ENCODE measurements at places on chromosomes 4 and X. TPM values are rescaled to one million over a fixed set of nuclear protein-coding genes. Genes with fewer than 3 reads are reported as not detected.

AMBN gene
- total RNA-seq, result not detected

UTP14A gene
- total RNA-seq, result 13.5 TPM

BEX1 gene
- total RNA-seq, result not detected

MBTPS2 gene
- total RNA-seq, result 3.9 TPM

DDIT4L gene
- total RNA-seq, result 2.0 TPM

TCEAL6 gene
- total RNA-seq, result not detected

RIBC1 gene
- total RNA-seq, result 0.13 TPM

EDA2R gene
- 1.2 TPM for total RNA-seq

DCAF12L1 gene
- total RNA-seq, result not detected

UBL4A gene
- 29.8 TPM for total RNA-seq

PRSS12 gene
- 17.8 TPM for total RNA-seq

SGCB gene
- total RNA-seq, result 9.4 TPM

KLKB1 gene
- 1.1 TPM for total RNA-seq

EGF gene
- 0.13 TPM for total RNA-seq

FGFR3 gene
- 2.4 TPM for total RNA-seq

CLDN2 gene
- total RNA-seq, result not detected

GPRIN3 gene
- 1.0 TPM for total RNA-seq

CFAP99 gene
- total RNA-seq, result not detected

DCAF4L1 gene
- total RNA-seq, result 0.13 TPM

UGT2B15 gene
- not detected for total RNA-seq

GPR50 gene
- not detected for total RNA-seq

FGFBP2 gene
- not detected for total RNA-seq

SOD3 gene
- total RNA-seq, result not detected

SLC49A3 gene
- total RNA-seq, result 9.7 TPM

TCEAL5 gene
- total RNA-seq, result not detected

FAM120C gene
- total RNA-seq, result 2.4 TPM

MAGEB10 gene
- not detected for total RNA-seq

NPFFR2 gene
- total RNA-seq, result not detected

BEX2 gene
- total RNA-seq, result 0.77 TPM

NLRP2B gene
- total RNA-seq, result under 0.01 TPM

MORC4 gene
- total RNA-seq, result 6.8 TPM

GAGE12C gene
- total RNA-seq, result not detected

USP51 gene
- total RNA-seq, result 0.39 TPM

DCAF8L1 gene
- total RNA-seq, result not detected

MAGEC3 gene
- not detected for total RNA-seq

TSPAN6 gene
- total RNA-seq, result 67.5 TPM

TECRL gene
- total RNA-seq, result not detected

DCLK2 gene
- total RNA-seq, result 3.9 TPM

ARMCX6 gene
- total RNA-seq, result 36.9 TPM

GLA gene
- 23.3 TPM for total RNA-seq

RXFP1 gene
- not detected for total RNA-seq

FAT1 gene
- 2.3 TPM for total RNA-seq

ZBTB49 gene
- 1.8 TPM for total RNA-seq

GABRG1 gene
- not detected for total RNA-seq

H2AZ1 gene
- total RNA-seq, result 455 TPM

XAGE1A gene
- total RNA-seq, result not detected

USO1 gene
- 68.9 TPM for total RNA-seq

MAGEA6 gene
- not detected for total RNA-seq

DSPP gene
- total RNA-seq, result not detected

SRD5A3 gene
- total RNA-seq, result 9.5 TPM
